Mesendoderm (in vitro differentiated cells): ENCODE measurements at places on chromosomes 13 and 19.

- no peak overlapping the region for H3K27ac ChIP-seq
- H3K36me3 ChIP-seq, result peaks cover 1% of the 10 kb centered on the region
- DNase-seq, result no peak
- no peaks in the 10 kb centered on the region for H3K4me1 ChIP-seq
- H3K4me3 ChIP-seq, result no peak overlapping the region
Observed at GRCh38 chr19:1356508-1356865, 27.2 kb upstream of the NDUFS7 start.

- no peaks in the 10 kb centered on the region for H3K4me1 ChIP-seq
- no peak overlapping the region for H3K4me3 ChIP-seq
- H3K27me3 ChIP-seq, result no peaks in the 10 kb centered on the region
- no peak overlapping the region for H3K27ac ChIP-seq
- peak; percentile 10 for DNase-seq
Observed at GRCh38 chr13:112859817-112860190, 109.2 kb upstream of the MCF2L start.

DNA sequence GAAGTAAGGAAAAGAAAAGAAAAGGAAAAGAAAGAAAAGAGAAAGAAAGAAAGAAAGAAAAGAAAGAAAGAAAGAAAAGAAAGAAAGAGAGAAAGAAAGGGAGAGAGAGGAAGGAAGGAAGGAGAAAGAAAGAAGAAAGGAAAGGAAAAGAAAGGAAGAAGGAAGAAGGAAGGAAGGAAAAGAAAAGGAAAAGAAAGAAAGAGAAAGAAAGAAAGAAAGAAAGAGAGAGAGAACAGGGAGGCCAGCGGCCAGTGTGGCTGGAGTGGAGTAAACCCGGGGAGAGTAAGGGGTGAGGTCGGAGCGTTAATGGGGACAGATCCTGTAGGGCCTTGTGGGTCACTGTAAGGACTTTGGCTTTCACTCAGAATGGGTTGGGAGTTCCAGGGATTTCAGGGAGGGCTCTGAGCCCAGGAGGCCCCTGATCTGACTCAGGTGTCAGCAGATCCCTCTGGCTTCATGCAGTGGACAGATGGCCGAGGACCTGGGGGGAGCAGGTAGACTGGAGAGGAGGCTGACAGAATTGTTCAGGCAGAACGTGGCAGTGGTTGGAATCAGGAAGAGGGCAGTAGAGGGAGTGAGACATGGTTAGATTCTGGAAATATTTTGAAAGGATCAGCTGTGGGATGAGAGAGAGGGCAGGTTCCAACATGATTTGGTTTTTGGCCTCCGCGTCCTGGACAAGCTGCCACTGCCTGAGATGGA lies 19.8 kb upstream of the FXYD3 start:
- H3K36me3 ChIP-seq, result no peaks in the 10 kb centered on the region
- no peak overlapping the region for H3K27ac ChIP-seq
- no peaks in the 10 kb centered on the region for H3K27me3 ChIP-seq
- no peaks in the 10 kb centered on the region for H3K4me1 ChIP-seq
- H3K4me3 ChIP-seq, result no peak overlapping the region

DNA sequence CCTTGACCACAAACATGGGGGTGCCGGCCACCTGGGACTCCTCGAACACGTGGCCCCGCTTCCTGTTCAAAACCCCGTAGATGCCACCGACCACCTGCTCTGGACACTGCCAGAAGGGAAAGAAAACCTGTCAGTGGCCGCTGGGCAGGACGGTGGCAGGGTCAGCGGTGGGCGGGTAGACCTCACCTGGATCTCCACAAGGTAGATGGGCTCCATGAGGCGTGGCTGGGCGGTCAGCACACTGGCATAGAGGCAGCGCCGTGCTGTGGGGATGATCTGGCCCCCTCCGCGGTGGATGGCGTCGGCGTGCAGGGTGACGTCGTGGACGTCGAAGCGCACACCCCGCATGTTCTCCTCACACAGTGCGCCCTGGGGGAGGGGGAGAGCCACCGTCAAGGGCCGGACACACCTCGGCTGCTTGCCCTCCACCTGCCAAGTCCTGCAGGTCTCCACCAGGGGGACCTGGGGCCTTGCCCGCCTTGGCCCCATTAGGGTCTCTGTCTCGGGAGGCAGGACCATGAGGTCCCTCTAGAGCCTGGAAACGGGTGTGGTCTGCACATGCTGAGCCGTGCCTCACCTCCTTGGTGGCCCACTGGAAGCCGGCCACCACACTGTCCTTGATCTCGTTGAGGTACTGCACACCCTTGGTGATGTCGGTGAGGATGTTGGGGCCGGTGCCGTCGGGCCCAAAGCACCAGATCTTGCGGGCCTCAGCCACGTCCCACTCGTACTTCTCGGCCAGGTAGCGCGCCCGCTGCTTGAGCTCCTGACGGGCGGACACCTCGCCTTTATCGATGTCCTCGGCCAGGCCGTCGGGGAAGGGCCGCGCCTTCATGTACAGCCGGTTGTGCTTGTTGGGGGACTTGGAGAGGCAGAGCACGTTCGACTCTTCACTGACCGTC lies 6.6 kb upstream of the DAPK3 start:
- no peak overlapping the region for H3K27ac ChIP-seq
- no peaks in the 10 kb centered on the region for H3K27me3 ChIP-seq
- peak; percentile 62 for DNase-seq
- peaks cover 60% of the 10 kb centered on the region for H3K36me3 ChIP-seq
